ENCODE measurements at places on chromosomes 4 and X.

DNA sequence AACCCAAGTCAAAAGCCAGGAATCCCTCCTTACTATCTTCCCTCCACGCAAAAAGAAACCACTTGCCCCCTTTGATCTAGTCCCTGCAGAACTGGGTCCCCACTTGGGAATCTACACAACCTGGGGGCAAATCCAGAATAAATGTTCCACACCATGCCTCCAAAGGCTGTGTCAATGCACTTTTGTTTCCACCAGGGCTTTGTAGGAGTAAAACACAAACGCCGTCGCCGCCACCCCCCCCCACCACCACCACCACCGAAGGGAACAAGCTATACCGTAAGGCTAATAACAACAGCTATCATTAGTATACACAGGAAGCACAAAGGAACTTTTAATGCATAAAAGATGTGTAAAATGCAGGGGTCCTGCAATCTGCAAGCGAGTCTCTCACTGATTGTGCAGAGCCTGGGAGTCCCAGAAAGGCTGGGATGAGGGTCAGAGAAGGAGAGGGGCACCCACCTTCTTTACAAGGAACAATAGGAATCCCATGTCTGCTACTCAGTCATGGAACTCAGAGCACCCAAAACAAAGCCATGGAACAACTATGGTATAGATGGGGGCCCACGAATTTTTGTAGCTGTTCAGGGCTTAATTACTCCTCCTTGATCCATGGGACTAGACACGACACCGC, 13.2 kb downstream of the BCOR start:
- no peaks in the 10 kb centered on the region for H3K27me3 ChIP-seq
- H3K36me3 ChIP-seq: no peaks in the 10 kb centered on the region
- H3K4me3 ChIP-seq: peak overlapping the region; percentile 51
- no peak for DNase-seq

- no peaks in the 10 kb centered on the region for H3K36me3 ChIP-seq
- DNase-seq: no peak
These were observed 79.0 kb upstream of the TRAM1L1 start for GRCh38 chr4:117164338-117164737.

GRCh38 chr4:158770671-158771070, 1.8 kb downstream of the FNIP2 start:
- no peaks in the 10 kb centered on the region for H3K27me3 ChIP-seq
- peak overlapping the region; percentile 2 for H3K4me3 ChIP-seq
- no peak overlapping the region for H3K27ac ChIP-seq
- DNase-seq: no peak
- peaks cover 55% of the 10 kb centered on the region for H3K4me1 ChIP-seq

DNA sequence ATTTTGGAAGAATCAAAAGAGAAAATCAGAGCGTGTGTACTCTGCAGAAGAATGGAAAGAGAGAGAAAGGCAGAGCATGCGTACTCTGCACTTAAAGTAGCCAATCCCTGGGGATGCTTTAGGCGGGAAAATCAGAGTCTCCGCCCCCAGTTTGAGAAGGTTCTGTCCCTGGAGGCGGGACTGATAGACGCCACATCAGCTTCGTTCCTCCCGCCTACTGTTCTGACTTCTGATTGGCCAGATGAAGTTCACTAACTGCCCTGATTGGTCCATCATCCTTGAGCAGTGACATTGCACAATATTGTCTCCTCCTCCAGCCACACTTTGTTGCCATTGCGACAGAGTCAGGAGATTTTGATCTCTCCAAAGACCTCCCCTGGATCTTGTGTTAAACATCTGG, 23.8 kb downstream of the SSX1 start:
- no peaks in the 10 kb centered on the region for H3K36me3 ChIP-seq
- no peak overlapping the region for H3K4me3 ChIP-seq
- peak; percentile 62 for DNase-seq

GRCh38 chrX:68719904-68720614, 72.6 kb downstream of the STARD8 start:
- no peaks in the 10 kb centered on the region for H3K4me1 ChIP-seq
- H3K36me3 ChIP-seq: no peaks in the 10 kb centered on the region
- no peaks in the 10 kb centered on the region for H3K27me3 ChIP-seq
- no peak for DNase-seq

DNA sequence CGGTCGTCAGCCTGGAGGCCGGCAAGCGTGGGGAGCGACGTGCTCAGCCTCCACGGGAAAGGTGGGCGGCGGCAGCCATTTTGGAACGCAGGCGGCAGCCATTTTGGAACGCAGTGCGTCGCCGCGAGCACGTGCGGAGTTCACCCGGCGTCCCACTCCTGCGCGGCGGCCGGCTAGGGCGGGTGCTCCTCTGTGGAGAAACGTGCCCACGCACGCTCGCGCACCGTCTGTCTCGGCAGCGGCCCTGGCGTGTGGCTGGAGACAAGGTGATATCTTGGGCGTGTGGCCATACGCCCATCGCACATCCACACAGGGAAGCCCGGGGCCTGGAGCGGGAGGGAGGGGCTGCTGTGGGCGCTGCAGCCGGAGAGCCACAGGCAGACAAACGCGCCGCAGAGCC, 21.1 kb downstream of the CPLX1 start:
- H3K4me3 ChIP-seq: no peak overlapping the region
- DNase-seq: peak; percentile 51
- peaks cover 5% of the 10 kb centered on the region for H3K27me3 ChIP-seq
- no peaks in the 10 kb centered on the region for H3K36me3 ChIP-seq

GRCh38 chrX:154121961-154122360, 22.1 kb upstream of the OPN1LW start:
- no peak overlapping the region for H3K4me3 ChIP-seq
- peak overlapping the region; percentile 24 for H3K27ac ChIP-seq
- H3K36me3 ChIP-seq: no peaks in the 10 kb centered on the region
- H3K4me1 ChIP-seq: no peaks in the 10 kb centered on the region

DNA sequence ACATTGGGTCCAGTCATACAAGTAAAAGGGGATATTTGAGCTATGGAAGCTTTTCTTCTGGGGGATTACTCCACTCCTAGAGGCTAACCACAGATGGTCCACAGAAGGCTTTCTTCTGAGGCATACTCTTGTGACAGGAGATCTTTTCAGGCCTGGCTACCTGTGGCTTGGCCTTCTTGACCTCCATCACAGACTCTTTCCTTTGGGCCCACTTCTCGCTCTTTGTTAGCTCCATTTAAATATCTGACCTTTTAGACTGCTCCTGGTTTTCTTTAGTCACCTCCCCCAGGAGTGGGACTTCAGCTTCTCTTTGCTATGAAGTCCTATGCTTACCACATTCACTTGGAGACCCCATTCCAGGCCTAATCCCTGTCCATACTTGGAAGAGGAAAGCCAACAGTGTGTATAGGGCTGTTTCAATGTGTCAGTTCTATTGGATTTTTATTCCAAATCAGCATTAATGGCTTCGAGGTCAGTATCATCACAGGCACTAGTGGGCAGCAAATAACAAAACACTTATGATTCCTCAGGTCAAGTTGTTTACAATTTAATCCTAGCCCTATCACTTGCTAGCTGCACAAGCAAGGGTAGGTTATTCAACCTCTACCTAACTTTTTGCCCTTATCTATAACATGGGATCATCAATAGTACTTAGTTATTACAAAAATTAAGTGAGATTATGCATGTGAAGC, 26.3 kb downstream of the GPC3 start:
- H3K27ac ChIP-seq: no peak overlapping the region
- no peaks in the 10 kb centered on the region for H3K4me1 ChIP-seq
- no peaks in the 10 kb centered on the region for H3K27me3 ChIP-seq
- no peak overlapping the region for H3K4me3 ChIP-seq
- no peaks in the 10 kb centered on the region for H3K36me3 ChIP-seq
- DNase-seq: no peak

- no peak overlapping the region for H3K4me3 ChIP-seq
- no peak for DNase-seq
- H3K4me1 ChIP-seq: no peaks in the 10 kb centered on the region
- H3K27ac ChIP-seq: no peak overlapping the region
- H3K36me3 ChIP-seq: no peaks in the 10 kb centered on the region
These were observed 80.0 kb downstream of the HMX1 start for GRCh38 chr4:8791609-8792008.

DNA sequence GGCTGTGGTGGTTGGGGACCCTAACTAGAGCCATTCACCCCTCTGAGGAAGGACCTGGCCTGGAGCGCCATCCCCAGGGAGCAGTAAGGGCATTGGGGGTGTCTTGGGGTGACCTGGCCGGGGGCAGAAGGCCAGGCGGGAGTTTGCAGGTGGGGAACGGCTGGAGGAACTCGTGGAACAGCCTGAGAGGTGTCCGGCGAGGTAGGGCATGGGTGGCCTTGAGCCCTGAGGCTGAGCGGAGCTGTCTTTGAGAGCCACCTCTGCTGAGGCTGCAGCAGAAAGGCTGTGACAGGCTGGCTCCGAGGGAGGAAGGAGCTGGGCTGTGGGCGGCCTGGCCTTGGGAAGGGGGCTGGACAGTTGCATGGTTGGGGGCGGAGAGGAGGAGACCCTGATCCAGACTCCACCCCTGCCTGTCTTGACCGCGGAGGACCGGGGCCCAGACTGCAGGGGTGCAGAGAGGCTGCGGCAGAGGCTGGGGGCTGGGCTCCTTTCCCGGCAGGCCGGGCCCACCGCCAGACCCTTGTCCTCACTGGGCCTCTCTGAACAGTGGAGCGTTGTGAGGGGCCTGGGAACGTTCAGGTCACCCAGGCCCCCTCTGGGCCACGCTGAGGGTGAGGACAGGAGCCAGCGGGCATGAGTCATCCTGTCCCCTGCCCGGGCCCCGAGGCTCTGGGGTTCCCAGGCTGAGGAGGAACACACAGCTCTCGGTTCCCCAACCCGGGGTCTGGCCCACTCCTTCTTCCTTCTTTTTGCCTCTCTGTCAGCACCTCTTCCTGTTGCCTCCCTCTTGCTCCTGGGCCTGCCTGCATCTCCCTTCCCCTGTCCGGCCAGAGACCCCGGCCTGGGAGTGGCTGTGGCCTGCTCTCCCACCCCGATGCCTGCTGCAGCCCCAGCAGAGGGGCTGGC, 8.1 kb downstream of the SH3BP2 start:
- H3K27me3 ChIP-seq: no peaks in the 10 kb centered on the region
- H3K4me3 ChIP-seq: peak overlapping the region; percentile 40
- H3K4me1 ChIP-seq: peaks cover 98% of the 10 kb centered on the region

DNA sequence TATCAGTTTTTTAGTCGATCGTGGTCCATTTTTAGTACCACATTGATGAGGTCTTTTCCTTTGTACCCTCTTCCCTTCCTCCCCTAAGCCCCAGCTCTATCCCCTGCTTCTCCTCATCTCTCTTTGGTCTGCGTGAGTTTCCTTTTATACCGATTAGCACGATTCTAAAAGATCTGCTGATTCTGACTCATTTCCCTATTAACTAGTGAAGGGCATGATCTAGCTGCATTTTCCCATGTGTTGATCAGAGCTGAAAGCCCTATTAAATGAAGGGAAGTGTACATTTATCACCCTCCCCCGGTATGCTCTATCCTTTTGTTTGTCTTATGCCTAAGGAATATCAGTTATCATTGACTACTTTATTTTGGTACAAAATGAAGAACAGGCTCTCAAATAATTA, 181.7 kb upstream of the NPY2R start:
- H3K27me3 ChIP-seq: no peaks in the 10 kb centered on the region
- no peak overlapping the region for H3K27ac ChIP-seq
- H3K4me1 ChIP-seq: no peaks in the 10 kb centered on the region
- no peak overlapping the region for H3K4me3 ChIP-seq

- H3K4me3 ChIP-seq: no peak overlapping the region
- H3K4me1 ChIP-seq: no peaks in the 10 kb centered on the region
- DNase-seq: no peak
- H3K27ac ChIP-seq: no peak overlapping the region
These were observed 11.0 kb upstream of the TBC1D8B start for GRCh38 chrX:106791495-106791894.

- no peaks in the 10 kb centered on the region for H3K36me3 ChIP-seq
- no peak for DNase-seq
- no peak overlapping the region for H3K4me3 ChIP-seq
- H3K27ac ChIP-seq: no peak overlapping the region
- no peaks in the 10 kb centered on the region for H3K4me1 ChIP-seq
These were observed 151.6 kb downstream of the CBLL2 start for GRCh38 chrX:22424122-22424915.

GRCh38 chrX:130896802-130897501, 6.1 kb downstream of the ENOX2 start:
- H3K4me1 ChIP-seq: peaks cover 2% of the 10 kb centered on the region
- no peak for DNase-seq
- no peaks in the 10 kb centered on the region for H3K27me3 ChIP-seq
- no peak overlapping the region for H3K4me3 ChIP-seq

GRCh38 chr4:38865445-38865844, 2.2 kb upstream of the FAM114A1 start:
- H3K4me3 ChIP-seq: no peak overlapping the region
- peaks cover 30% of the 10 kb centered on the region for H3K4me1 ChIP-seq
- DNase-seq: no peak
- no peak overlapping the region for H3K27ac ChIP-seq

DNA sequence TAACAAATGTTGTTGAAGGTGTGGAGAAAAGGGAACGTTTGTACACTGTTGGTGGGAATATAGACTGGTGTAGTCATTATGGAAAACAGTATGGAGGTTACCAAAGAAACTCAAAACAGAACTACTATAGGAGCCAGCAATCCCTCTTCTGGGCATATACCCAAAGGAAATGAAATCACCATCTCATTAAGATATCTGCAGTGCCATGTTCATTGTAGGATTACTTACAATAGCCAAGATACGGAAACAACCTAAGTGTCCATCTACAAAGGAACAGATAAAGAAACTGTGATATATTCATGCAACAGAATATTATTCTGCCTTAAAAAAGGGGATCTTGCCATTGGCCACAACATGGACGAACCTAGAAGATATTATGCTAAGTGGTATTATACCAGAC, 22.2 kb downstream of the APBB2 start:
- no peaks in the 10 kb centered on the region for H3K36me3 ChIP-seq
- no peak overlapping the region for H3K27ac ChIP-seq
- H3K27me3 ChIP-seq: no peaks in the 10 kb centered on the region
- no peak for DNase-seq
- peaks cover 7% of the 10 kb centered on the region for H3K4me1 ChIP-seq

- peaks cover 43% of the 10 kb centered on the region for H3K36me3 ChIP-seq
- H3K27ac ChIP-seq: no peak overlapping the region
- no peak for DNase-seq
- H3K4me1 ChIP-seq: peaks cover 3% of the 10 kb centered on the region
These were observed 8.7 kb downstream of the PAICS start for GRCh38 chr4:56444719-56445118.

All from suprapubic skin (tissue), 4 donors.